ENCODE measurements at places on chromosomes 2 and 18.

GRCh38 chr18:25743646-25744151 is 346.7 kb downstream of the SS18 start:
- no peak for DNase-seq

- no peak for DNase-seq
These were observed 86.6 kb downstream of the COL5A2 start for GRCh38 chr2:189092936-189093335.

- DNase-seq, result no peak
These were observed 28.2 kb upstream of the YWHAQ start for GRCh38 chr2:9658972-9659371.

DNA sequence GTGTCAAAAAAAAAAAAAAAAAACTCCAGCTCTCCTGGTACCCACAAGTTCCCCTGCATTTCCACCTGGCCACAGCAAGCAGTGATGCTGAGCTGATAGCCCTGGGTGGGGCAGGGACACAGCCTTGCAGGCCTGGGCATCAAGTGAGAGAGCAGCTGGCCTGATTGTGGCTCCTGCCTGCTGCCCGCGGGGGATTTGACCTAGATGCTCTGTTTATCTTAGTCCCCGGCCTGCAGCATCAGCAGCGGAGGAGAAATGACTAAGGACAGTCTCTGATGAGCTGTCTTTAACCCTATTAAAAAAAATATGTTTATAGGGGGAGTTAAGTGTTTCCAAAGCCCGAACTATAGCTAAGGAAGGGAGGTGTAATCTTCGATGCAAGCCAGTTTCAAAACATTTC is 102.6 kb downstream of the MTCL1 start:
- no peak for DNase-seq

GRCh38 chr2:67771380-67771779 is 291.4 kb downstream of the C1D start:
- DNase-seq, result no peak

- no peak for DNase-seq
These were observed 36.6 kb upstream of the ASB1 start for GRCh38 chr2:238389988-238390589.

DNA sequence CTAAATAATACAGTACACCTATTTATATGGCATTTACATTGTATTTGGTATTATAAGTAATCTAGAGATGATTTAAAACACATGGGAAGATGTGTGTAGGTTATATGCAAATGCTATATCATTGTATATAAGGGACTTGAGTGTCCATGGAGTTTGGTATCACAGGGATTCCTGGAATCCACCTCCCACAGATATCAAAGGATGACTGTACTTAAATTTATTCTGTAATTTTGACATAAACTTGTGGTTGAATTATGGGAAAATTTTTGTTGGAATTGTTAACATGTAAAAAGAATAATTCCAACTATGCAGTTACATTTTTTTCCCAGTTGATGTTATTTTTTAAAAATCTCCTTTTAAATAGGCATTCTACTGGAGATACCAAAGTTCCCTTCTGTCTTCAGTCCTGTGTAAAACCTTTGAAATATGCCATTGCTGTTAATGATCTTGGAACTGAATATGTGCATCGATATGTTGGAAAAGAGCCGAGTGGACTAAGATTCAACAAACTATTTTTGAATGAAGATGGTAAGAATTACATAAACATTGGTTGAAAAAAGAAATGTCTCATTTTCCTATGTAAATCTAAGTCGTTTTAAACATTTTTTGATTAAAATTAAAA is 24.1 kb downstream of the GLS start:
- no peak for DNase-seq

All from T-helper 2 cell treated with Interferon-gamma antibody and Interleukin-4, amounts not matched to agents 5 μg/mL and 100 μg/mL, for 36 hours (primary cell).